Suprapubic skin (tissue), 4 donors: ENCODE measurements at places on chromosomes 11 and 22.

GRCh38 chr11:8768625-8769333 lies 86.2 kb downstream of the RPL27A start:
- DNase-seq: no peak

GRCh38 chr11:121534131-121535093 lies 81.6 kb upstream of the SORL1-AS1 start:
- DNase-seq: no peak

DNA sequence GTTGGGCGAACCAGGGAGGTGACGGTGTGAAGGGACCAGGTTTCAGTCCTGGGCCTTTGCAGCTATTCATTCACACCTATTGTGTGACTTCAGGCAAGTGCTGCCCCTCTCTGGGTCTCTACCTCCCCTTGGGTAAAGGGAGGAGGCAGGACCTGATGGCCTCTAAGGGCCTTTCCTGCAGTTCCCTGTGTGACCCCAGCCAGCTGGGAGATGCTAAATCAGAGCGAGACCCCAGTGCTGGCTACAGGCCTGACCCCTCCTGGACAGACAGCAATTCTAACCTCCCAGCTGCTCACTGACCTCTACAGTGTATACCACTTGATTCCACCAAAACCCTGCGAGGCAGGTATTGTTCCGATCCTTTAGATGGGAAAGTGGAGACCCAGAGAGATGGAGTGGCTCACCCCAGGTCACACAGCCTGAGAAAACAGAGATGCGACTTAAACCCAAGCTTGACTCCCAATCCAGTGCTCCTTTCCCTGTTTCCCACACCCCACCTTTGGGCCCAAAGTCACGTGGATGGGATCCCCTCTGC lies 6.2 kb downstream of the MAFF start:
- no peak for DNase-seq

DNA sequence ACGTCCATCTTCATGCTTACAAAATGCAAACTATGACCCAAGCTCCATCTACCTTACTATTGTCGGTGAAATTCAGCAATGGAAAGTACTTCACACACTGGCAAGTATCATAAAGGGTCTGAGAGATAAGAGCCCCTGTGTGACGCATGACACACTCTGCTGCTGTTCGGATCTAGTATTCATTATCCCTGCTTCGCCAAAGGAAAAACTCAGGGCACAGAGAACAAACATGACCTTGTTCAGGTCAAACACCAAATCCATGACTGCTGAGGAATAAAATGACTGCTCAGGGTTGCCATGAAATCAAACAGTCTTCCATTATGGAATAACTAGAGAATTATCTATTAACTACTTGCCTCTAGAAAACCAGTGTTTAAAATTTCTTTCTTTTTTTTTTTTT lies 73.0 kb downstream of the MICAL3 start:
- peak; percentile 7 for DNase-seq

GRCh38 chr22:33271390-33272161 lies 213.4 kb upstream of the SYN3 start:
- no peak for DNase-seq

GRCh38 chr11:32259641-32260081 lies 168.8 kb downstream of the RCN1 start:
- DNase-seq: no peak

DNA sequence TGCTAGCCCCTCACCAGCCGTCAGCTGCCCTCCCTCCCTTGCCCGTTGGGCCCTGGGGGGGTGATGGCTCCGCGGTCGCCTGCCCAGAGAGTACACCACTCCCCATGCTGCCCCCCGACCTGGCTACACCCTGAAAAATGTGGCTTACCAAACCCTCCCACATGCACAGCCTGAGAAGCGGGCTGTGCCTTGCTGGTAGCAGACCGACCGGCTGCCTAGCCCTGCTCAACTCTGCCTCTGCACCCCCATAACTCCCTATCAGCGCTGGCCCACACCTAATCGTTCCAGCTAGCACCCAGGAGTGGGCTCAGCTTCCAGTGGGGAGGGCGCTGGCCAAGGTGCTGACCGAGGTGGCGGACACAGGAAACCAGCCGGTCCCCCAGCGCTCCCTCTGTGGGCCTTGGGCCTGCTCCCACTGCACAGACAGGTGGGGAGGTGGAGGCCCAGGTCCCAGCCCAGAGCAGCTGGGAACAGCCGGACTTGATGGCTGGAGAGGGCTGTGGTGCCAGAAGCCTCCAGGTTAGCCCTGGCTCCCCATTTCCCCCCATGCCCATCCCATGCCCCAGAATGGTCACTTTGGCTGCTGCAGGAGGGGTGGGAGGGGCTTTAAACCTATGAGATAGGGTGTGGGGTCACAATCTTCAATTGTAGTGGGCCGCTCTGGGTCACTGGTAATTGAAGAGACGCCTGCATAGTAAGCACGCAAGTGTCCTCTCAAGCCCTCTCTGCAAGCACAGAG lies 32.1 kb upstream of the PRODH start:
- DNase-seq: no peak

DNA sequence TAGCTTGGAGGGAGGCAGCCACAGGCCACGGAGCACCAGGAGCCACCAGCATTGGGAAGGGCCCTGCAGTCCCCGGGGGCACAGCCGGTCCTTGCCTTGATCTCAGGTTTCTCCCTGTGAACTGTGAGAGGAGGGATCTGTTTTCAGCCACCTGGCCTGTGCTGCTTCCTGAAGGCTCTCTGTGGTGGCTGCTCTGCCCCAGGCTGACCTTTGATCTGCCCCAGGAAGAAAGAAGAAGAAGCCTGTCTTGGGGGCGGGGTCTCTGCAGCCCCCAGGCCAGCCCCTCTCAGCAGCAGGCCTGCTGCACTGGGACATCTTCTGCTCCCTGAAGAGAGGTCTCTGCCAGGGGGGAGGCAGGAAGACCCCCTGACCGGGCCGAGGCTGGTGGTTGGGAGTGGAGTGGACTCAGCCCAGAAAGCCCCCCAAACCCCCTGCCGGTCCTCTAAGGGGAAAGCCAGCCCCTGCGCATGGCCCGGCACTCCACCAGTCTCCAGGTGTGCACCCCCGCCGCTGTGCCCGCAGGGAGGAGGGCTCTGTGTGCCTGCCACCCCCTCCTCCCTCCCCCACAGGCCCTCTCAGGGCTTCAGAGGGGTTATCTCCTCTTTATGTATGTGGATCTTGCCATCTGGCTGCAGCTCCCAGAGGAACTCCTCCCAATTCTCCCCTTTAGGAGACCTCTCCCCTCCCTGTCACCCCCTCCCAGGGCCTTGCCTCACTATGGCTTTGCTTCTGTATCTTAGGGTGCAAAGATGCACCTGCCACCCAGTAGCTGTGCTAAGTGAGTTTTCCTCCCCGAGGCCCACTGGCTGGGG lies 675.3 kb downstream of the BRD1 start:
- DNase-seq: no peak

DNA sequence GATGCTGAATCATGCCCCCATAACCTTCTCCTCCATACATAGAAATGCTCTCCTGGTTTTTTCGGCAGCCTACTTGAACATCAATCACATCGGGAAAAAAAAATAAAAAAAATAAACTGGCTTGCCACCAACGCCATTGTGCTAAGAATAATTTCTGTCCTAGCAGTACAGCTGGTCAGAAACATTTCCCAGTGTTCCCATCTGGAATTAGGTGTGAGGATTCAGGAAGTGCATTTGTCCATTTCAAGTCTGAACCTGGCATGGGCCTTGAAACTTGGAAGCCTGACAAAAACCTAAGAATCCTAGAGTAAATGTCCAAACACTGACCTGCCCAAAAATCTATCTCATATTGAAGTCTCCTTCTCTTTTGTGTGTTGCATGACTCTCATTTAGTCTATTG lies 16.6 kb upstream of the NAV2 start:
- DNase-seq: no peak

DNA sequence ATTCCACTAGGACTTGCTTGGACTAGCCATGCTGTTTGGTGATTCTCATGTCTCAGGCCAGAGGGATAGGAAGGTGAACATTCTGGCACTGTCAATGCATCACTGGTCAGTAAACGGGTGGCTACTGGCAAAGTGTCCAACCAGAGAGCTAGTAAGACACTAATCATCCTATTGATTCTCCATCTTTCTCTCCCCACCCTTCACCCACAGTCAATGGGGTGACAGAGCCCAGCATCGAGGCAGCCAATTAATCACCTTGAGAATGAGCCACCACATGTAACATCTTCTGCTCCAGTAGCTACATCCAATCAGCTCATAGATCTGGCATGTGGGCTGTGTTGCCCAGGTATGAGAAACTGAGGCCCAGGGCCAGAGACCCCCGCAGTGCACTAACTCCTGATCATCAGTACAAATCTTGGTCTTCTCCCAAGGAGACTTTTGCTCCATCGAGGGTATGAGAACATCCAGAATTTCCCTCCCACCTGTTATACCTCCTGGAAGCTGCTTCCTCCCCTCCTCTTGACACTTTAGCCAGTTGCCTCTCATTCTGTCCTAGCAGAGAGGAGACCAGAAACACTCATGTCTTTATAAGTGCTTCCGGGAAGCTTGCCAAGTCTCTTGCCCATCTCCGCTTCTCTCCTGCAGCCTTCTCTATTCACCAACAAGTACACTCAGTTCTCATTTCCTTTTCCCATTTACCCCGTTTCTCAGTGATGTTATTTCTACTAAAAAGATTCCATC lies 17.0 kb downstream of the HTR3A start:
- no peak for DNase-seq

DNA sequence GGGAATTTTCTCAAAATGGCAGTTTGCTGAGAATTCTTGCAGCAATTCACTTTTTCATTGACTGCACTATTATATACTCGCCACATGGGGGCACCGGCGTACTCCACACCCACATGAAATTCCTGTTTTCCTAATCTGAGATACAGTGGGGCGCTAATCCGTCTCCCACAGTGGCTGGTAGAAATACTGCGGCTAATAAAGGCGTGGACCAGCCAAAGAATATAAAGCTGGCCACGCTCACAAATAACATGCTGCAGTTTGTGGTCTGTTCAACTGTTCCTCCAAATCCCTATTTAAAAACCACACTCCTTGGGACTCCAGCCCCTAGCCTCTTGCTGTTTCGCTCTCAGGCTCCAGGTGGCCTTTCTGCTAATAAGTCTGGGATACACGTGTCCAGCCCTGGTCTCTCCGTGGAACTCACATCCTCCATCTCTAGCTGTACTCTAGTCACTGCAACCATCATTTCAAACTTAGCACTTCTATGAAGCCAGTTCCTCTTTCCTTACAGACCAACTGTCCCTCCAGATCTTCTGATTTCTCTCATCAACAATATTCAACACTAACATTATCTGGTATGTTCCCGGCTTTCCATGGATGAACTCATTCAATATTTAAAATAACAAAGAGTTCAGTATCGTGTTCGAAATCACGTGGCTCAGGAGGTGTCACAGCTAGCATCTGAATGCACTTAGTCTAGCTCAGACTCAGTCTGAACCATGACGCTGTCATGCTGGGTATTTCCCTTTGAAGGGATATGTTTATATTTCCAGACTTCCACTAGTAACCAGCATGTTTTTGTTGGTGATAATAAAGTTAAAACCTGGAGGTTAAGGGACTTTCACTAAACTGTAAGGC lies 22.0 kb downstream of the TBRG1 start:
- peak; percentile 62 for DNase-seq

DNA sequence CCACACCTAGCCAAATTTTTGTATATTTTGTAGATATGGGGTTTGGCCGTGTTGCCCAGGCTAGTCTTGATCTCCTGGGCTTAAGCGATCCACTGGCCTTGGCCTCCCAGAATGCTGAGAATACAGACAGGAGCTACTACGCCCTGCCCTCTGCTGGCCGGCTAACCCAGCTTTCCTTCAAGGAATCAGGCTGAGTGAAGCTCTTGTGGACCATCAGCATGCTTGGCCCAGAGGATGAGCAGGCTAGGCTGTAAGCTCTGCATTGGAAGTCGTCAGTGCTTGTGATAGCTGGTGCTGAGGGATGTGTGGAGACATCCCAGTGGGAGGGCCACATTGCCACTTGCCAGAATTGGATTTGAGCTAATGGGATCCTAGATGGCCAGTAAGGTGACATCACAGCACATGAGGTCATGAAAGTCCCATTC lies 60.6 kb downstream of the MED15 start:
- no peak for DNase-seq

- no peak for DNase-seq
These were observed 81.6 kb downstream of the PIWIL4 start for GRCh38 chr11:94648789-94649188.

DNA sequence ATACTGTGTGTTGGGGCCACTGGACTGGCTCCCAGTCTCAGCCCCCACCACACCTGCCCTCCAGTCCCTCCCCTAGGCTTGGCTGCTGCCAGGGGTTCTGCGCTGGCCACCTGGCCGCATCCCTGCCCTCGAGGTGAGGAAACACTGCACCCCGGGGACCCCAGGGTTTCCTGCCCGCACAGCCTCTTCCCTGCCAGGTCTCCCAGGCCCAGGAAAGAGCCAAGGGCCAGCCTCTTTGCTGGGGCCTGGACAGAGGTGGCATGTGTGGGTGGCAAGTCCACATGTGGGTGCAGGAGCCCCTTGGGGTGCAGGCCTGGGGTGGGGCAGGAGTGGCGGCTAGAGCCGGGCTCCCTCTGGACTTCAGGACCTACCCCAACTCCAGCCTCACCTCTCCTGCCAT lies 2.5 kb downstream of the EPS8L2 start:
- peak; percentile 60 for DNase-seq

- DNase-seq: no peak
These were observed 6.8 kb downstream of the EED start for GRCh38 chr11:86251345-86251744.

- DNase-seq: no peak
These were observed 6.9 kb downstream of the FAM168A start for GRCh38 chr11:73590991-73591390.

DNA sequence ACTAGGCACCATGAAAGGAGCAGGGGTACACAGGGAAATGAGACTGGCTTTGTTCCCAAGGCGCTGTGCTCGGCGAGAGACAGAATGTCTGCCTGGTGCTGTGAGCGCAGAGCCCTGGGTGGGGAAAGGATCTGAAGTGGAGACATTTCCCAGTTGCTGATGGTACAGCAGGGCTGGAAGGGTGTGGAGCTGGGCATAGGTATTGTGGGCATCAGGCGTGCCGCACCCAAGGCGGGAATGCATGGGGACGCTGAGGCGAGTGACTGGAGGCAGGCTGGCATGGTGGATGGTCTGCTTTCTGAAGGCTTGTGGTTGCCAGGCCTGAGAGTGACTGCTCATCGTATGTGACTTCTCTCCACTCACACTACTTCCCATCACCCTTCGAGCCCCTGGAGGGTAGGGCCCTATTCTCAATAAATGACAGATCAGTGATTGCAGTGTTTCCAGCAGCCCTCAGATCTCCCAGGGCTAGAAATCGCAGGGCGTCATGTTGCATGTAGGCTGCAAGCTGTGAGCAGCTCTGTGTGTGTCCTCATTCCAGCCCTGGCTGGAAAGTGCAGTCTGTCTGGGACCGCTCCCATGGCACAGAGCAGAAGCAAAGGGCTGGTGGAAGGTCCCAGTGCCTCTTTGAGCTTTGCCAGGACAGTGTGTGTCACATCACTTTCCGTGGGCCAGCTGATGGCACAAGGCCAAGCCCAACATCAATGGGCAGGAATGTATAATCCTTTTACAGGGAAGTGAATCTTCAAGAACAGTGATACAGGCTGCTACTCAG lies 67.7 kb downstream of the TBC1D22A start:
- no peak for DNase-seq

GRCh38 chr11:60838132-60838531 lies 3.8 kb upstream of the CCDC86 start:
- DNase-seq: no peak

GRCh38 chr11:7449211-7449840 lies 36.0 kb upstream of the OLFML1 start:
- DNase-seq: no peak
